ENCODE measurements at places on chromosomes 6 and 20.

GRCh38 chr20:58147628-58148370 lies 80.7 kb downstream of the ANKRD60 start:
- DNase-seq = no peak

DNA sequence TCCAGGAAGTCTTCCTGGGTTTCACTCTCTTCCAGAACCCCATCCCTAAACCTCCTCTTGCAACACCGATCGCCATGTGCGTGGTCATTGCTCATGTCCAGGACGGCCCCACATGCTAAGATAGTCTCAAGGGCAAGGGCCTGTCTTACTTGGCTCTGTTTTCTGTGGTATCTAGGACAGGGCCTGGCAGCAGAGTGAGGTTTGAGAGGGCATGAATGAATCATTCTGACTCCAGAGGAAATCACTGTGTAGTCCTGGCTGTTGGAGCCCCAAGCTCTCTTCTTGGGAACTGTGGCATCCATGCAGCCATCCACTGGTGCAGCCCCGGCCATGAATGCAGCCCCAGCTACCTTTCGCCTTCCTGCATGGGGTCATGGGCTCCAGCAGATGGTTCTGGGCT lies 12.4 kb downstream of the SIRPA start:
- DNase-seq = no peak

DNA sequence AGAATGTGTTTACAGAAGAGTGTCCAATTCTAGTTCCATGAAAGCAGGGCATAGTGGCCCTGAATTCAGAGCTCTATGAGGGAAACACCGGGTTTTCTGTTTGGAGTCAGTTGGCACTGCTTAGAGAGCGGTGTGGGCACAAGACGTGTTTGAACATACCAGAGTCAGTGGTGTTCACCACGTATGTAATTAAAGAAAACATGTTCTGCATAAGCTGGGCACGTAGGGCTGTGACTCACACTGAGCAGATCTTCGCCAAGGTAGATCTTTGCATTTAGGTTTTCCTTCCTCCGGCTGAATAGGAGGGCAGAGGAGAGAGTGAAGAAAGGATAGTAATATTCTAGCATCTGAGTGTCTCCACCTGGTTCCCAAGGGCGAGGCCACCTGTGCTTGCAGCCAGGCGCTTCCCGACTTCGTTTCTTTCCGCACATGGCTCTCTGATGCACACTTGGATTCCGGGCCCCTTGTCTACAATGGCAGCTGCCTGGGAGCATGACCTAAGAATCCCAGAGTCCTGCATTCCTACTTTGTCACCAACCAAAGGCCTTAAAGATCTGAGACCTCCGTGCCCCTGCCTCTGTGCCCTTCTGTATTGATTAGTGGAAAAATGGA lies 136.2 kb downstream of the ERMARD start:
- no peak for DNase-seq

GRCh38 chr20:24016607-24017457 lies 28.3 kb upstream of the GGTLC1 start:
- DNase-seq = no peak

DNA sequence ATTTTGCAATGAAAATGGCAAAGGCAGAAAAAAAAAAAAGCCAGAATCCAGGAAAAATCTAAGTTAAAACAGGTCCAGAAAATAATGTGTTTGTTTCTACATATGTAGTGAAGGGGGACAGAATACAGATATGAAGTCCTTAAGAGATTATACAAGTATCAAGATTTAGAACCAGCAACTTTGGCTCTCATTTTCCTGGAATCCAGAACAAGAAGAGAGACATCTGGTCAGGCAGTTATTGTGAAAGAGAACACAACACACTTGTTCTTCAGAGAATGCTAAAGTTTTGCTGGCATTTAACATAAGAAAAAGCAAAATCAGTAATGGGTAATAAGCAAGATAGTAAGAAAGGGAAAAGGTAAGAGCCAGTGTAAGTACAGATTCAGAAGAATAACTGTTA lies 21.1 kb downstream of the BAG2 start:
- DNase-seq = no peak

DNA sequence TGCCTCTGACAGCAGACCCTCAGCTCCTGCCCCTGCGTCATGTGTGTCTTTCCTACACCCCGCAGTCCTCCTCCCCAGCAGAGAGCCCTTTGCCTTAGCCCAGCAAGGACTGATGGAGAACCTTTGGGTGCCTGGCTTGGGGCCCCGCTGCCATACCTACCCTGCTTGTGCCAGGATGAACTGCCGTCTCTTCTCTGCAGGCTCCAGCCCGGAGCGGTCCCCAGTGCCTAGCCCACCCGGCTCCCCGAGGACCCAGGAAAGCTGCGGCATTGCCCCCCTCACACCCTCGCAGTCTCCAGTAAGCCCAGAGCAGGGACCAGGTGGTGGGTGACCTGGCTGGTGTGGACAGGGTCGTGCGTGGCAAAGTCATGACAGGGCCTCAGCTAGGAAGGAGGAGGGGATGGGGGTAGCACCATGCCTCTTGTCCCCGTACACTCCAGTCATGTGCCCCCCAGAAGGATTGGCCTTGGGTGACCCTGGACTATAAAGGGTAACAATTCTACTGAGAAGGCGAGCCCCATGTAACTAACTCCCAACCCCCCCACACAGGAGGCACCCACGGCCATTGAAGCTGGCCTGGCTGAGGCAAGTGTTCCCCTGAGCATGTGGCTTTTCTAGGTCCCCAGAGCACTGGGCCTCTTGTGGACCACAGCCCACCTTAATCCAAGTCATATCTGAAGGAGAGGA lies 8.3 kb downstream of the HSPA12B start:
- no peak for DNase-seq

GRCh38 chr6:149059557-149059956 lies 258.0 kb upstream of the TAB2 start:
- DNase-seq = no peak

DNA sequence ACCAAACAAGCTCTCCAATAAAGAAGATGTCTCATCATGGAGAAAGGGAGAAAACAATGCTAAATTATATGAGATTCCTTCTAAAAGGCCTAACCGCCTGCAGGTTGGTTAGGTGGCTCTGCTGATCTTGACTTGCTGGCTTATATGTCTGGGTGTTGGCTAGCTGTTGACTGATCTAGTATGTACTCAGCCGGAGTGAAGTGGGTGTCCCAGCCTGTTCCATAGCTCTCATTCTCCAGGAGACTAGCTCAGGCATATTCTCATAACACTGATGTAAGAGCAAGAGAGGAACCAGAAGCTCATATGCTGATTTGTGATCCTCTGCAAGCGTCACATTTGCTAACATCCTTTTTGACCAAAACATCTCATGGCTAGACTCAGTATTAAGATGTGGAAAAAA lies 473.0 kb downstream of the BMP2 start:
- DNase-seq = no peak

GRCh38 chr6:23445157-23445710 lies 680.8 kb upstream of the NRSN1 start:
- DNase-seq = no peak

- DNase-seq = no peak
Observed at GRCh38 chr6:73525546-73526330, 4.9 kb upstream of the EEF1A1 start.

GRCh38 chr6:50791900-50792508 lies 26.7 kb upstream of the TFAP2B start:
- peak; percentile 2 for DNase-seq

DNA sequence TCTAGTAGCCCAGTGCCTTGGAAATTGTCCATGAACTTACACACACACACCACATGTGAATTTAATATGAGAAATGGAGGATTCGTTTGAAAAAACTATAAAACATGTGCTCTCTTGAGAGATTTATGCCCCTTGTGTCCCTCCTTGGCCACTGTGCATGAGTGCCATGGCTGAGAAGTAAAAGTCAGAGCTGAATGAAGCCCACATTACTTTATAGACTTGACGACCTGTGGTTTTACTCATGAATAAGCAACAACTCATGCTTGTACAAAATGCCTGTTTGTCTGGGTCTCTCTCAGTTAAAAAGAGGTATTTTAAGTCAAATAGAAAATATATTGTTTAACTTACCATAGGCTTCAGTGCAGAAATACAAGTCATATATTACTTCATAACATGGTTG lies 102.7 kb downstream of the KCNQ5 start:
- DNase-seq = no peak

DNA sequence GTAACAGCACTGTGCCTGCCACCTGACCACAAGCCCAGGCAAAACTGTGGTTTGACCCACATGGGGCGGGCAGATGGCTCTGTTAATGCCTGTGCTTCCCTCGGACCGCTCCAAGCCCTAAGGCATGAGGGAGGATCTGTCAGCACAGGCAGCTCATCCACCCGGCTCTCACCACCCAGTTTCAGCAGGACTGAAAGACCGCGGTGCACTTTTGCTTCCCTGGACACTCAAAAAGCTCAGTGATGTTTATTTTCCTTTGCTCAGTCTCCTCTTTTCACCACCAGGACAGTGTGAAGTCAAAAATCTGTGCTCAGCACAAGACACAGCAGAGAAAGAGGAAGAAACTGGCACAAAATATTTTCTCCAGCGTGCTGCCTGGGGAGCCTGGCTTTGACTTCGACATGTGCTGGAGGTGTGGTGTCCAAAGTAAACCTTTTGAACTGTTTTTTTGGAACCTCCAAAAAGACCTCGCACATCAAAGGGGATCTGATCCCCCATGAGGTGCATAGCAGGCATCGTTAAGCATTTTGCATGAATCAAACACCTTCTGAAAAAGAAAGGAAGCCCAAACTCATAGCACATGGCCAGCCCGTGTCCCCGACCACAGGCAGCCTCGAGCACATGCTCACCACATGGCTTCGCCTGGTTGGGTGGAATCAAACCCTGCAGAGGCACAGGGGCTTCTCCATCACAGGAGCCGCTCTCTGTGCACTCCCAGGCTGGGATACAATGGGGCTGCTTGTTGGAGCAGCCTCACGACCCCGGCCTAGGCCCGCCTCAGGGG lies 441.7 kb upstream of the JARID2 start:
- DNase-seq = no peak

DNA sequence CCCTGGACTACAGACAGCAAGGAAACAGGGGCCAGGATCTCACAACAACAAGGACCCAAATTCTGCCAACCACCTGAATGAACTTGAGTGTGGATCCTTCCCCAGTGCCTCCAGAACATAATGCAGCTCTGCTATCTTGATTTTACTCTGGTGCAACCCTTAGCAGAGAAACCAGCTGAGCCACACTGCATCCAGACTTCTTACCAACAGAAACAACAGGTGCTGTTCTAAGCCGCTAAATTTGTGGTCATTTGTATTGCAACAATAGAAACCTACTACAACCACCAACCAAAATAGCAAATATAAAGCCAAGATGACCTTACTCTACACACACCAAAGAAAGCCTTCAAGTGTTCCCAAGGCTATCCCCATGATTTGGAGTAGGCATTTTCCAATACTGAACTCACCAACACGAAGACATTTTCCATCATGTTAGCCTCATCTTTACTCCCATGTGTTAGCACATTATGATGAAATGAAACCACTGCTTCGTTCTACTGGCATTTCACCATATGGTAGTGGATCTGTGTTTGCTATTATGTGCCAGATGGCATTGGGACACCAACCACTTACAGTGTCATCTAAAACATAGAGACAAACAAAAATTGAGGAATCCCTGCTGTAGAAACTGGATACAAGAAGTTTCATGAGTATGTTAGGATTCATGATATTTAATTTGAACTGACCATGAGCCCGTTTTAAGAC lies 249.8 kb upstream of the ID4 start:
- no peak for DNase-seq

Measured in NCI-H2081 treated with DMSO at 0.1 percent for 48 hours (cell line).